NCI-H2227 treated with DMSO at 0.1 percent for 48 hours (cell line): ENCODE measurements at places on chromosomes 5 and 9.

GRCh38 chr9:128494108-128494745 is 10.3 kb upstream of the GLE1 start:
- peak; percentile 45 for DNase-seq

- DNase-seq: no peak
Measured at GRCh38 chr5:10635867-10636350, 72.0 kb downstream of the ANKRD33B start.

DNA sequence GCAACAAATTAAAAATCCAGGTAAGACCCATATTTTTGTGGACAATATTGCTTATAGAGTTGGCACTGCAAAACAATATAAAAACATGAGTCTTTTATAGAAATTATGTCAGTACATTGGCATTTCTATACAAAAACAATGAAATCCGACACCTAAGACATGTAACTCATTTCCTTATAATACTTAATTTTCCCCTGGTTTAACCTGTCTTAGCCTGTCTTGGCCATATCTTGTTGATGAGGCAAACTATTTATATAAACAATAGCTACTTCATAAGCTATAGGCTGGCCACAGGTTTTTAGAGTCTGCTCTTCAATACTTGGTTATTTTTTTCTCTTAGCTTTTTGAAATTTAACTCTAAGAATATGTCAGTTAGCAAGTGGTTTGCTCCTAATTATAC is 44.7 kb upstream of the IZUMO3 start:
- no peak for DNase-seq

- DNase-seq: no peak
Measured at GRCh38 chr9:18554244-18554643, 80.3 kb downstream of the ADAMTSL1 start.

GRCh38 chr5:60943624-60944023 is 1.2 kb downstream of the ERCC8 start:
- DNase-seq: no peak

- DNase-seq: no peak
Measured at GRCh38 chr9:97567894-97568202, 65.3 kb downstream of the TSTD2 start.

- no peak for DNase-seq
Measured at GRCh38 chr5:149636191-149636860, 55.0 kb downstream of the ARHGEF37 start.

DNA sequence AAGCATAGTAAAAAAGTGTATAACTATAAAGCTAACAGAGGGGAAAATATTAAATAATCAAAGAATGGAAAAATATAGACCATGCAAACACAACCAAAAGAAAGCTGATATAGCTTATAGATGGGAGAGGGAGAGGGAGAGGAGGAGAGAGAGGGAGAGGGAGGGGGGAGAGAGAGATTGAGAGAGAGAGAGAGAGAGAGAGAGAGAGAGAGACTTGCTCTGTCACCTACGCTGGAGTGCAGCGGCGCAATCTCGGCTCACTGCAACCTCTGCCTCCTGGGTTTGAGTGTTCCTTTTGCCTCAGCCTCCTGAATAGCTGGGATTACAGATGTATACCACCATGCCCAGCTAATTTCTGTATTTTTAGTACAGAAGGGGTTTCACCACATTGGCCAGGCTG is 110.6 kb downstream of the RAPGEF6 start:
- no peak for DNase-seq

DNA sequence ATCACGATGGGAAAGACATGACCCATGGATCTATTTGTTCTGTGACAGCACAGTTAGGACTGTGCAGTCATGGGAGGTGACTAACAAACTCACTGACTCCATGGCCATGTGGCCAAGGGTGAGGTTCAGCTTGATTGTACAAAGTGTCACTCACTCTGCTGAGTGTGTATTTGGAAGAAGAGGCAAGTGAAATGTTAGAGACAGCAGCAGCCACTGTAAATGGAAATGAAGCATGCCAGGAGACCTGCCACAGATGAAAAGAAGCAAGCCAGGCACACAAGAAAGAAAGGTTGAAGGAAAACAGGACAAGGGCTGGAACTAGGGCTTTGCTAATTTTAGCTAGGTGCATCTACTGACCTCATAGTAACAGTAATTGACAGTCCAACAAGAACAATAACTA is 42.7 kb upstream of the PALM2AKAP2 start:
- DNase-seq: no peak

GRCh38 chr5:35297755-35298154 is 67.5 kb upstream of the PRLR start:
- DNase-seq: no peak

- DNase-seq: no peak
Measured at GRCh38 chr9:80797831-80798688, 891.3 kb downstream of the TLE1 start.

GRCh38 chr5:171745602-171746001 is 40.0 kb upstream of the SMIM23 start:
- no peak for DNase-seq
